ENCODE measurements at places on chromosomes 1 and 21. TPM values are rescaled to one million over a fixed set of nuclear protein-coding genes. Genes with fewer than 3 reads are reported as not detected.

Gene OPRD1
- polyA plus RNA-seq, result not detected

GRCh38 chr1:242452573-242452972 is 71.9 kb downstream of the PLD5 start:
- DNase-seq, result no peak

Gene DNAI4
- polyA plus RNA-seq, result 16.0 TPM

- no peak for DNase-seq
These were observed 128.9 kb downstream of the SIK1 start for GRCh38 chr21:43297989-43298388.

- no peak for DNase-seq
These were observed 45.8 kb downstream of the TTC39A start for GRCh38 chr1:51284487-51284954.

Gene GTF2B
- polyA plus RNA-seq, result 24.0 TPM

Gene RABGAP1L
- 26.8 TPM for polyA plus RNA-seq

Gene HHAT
- 0.46 TPM for polyA plus RNA-seq

- no peak for DNase-seq
These were observed 130.1 kb downstream of the HMCN1 start for GRCh38 chr1:185864331-185864730.

Gene OR2AK2
- polyA plus RNA-seq, result not detected

- DNase-seq, result no peak
These were observed 24.0 kb downstream of the WDR4 start for GRCh38 chr21:42855171-42855936.

DNA sequence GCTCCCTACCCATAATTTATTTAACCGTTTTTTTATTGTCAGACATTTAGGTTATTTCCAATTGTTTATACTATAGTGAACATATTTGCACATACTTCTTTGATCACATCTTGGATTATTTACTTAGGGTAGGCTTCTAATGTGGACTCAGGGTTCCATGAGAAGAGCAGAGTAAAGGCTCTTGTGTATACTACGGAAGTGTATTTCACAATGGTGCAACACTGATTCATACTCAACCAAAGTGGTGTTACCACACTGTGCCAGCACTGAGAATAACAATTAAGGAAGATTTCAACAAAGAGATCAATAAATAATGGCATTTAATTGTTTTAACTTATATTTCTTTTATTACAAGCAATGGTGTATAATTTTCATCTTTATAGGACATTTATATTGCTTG is 251.2 kb downstream of the ZNF326 start:
- DNase-seq, result no peak

GRCh38 chr1:228338521-228339051 is 68.0 kb downstream of the TRIM11 start:
- peak; percentile 54 for DNase-seq

GRCh38 chr1:27255136-27255535 is 20.7 kb downstream of the WDTC1 start:
- no peak for DNase-seq

GRCh38 chr1:235873045-235873444 is 6.3 kb upstream of the LYST start:
- no peak for DNase-seq

DNA sequence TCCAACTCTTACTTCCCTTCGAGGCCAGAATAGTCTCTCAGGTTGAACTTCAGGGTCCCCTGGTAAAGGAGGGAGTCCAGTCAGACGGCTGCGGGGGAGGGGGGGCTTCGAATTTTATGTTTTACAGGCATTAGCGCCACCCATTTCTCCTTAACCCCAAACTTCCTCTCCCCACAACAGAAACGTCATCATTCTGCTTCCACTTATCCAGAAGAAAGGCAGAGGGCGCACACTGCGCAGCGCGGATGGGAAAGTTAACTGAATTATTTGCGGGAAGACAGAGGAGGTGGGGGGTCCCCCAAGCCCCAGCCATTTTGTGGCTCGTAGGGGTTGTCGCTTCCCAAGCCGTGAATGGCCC is 529 bp upstream of the PRMT2 start:
- DNase-seq, result peak; percentile 90

- DNase-seq, result peak; percentile 82
These were observed 145.0 kb upstream of the DUSP10 start for GRCh38 chr1:221886743-221887414.

Gene ADORA1
- polyA plus RNA-seq, result 0.92 TPM

GRCh38 chr1:160862203-160863060 is at the start of gene CD244:
TSS of gene CD244 (minus strand) at chr1:160862887. CDS start at chr1:160862677, 210 bp downstream.
- no peak for DNase-seq

Gene SHISAL2A
- not detected for polyA plus RNA-seq

GRCh38 chr1:234545517-234546386 is 64.2 kb downstream of the IRF2BP2 start:
- peak; percentile 55 for DNase-seq

Gene KCNH1
- not detected for polyA plus RNA-seq

GRCh38 chr1:232271299-232271698 is 358.6 kb downstream of the SIPA1L2 start:
- DNase-seq, result no peak

DNA sequence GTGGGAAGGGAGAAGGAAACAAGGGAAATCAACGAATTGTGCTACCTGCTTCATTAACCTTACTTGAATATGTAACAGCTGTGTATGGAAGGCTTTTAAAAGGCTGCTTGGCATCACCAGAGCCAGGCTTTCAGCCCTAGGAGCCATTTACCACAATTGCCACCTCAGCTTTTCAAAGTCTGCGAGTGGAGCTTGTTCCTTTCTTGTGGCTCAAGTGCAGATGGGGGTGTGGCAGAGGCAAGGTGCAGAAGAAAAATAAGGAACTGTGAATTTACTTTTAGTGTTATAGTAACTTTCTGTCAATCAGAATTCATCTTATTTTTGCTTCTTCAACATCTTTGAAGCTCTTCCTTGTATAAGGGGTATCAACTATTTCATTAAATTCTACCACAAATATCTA is 17.6 kb downstream of the CLCA2 start:
- no peak for DNase-seq

Gene C8A
- not detected for polyA plus RNA-seq

Gene PLA2G2F
- not detected for polyA plus RNA-seq

GRCh38 chr1:44775930-44776729 is 790 bp downstream of the RPS8 start:
- DNase-seq, result no peak

GRCh38 chr21:44525391-44526095 is 14.5 kb downstream of the KRTAP10-1 start:
- DNase-seq, result peak; percentile 63

- no peak for DNase-seq
These were observed 27.7 kb downstream of the NEK7 start for GRCh38 chr1:198184516-198184915.

DNA sequence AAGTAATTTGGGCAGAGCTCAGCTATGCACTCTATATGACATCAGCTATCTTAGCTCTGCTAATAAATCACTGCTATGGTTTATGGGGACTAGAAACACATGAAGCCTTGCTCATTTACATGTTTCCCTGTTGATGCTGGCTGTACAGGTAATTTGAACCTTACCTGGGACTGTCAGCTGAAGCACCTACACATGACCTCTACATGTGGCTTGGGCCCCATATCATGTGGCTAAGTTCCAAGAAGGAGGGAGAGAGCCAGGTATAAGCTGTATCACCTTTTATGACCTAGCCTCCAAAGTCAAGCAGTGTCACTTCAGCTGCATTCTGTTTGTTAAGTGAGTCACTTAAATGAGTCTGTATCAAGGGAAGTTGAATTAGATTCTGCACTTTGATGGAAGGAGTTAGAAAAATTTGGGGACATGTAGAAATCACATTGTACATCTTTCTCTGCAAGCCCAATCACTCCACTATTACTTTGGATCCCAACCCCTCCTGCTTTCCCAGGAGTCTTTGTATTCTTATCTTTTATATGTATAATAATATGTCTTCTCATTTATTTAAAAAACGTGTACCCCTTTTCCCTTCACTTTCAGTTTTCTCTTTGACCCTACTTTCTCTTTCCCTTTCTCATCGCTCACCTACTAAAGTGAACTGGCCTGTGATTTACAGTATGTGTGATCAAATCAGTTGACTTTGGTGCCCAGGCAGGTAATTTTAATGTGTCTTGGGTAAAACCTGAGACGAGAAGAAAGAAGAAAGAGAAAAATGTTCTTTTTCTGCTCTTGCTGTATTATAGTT is 53.4 kb upstream of the PRKACB start:
- no peak for DNase-seq

Gene SLC45A1
- polyA plus RNA-seq, result not detected

DNA sequence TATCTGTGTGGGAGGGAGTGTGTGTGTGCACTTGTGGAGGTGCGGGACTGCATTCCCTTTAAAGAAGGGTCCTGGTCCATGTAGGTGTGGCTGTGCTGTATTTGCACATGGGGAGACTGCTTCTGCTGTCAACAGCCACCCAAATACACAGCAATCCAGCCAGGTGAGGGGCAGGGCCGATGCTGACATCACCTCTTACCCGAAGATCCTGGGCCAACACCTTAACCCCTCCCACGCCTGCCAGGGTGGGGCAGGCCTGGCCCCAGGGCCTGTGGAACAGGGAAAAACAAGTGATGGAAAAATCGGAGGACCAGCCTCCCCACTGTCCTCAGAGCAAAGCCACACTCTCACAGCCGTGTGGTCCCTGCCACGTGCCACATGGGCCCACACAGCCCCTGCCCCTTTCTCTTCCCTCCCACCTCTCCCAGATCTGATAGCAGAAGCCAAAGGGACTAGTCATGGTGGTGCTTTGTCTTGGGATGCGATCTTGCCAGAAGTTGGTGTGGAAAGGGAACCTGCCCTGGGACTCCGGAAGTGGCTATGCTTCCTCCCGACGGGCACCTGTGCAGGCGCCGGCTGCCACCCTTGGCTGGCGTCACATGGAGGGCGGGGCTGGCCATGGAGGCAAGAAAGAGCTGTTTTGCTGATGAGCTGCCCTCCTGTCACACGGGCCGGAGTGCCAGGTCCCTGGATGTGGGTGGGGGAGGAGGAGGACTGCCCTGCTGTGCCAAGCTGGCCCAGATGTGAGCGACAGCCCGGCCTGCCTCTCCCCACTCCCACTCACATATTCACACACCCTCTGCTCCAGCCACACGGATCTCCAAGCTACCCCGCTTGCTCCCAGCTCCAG is 7.8 kb upstream of the CASZ1 start:
- no peak for DNase-seq

Gene LSM10
- 50.5 TPM for polyA plus RNA-seq

DNA sequence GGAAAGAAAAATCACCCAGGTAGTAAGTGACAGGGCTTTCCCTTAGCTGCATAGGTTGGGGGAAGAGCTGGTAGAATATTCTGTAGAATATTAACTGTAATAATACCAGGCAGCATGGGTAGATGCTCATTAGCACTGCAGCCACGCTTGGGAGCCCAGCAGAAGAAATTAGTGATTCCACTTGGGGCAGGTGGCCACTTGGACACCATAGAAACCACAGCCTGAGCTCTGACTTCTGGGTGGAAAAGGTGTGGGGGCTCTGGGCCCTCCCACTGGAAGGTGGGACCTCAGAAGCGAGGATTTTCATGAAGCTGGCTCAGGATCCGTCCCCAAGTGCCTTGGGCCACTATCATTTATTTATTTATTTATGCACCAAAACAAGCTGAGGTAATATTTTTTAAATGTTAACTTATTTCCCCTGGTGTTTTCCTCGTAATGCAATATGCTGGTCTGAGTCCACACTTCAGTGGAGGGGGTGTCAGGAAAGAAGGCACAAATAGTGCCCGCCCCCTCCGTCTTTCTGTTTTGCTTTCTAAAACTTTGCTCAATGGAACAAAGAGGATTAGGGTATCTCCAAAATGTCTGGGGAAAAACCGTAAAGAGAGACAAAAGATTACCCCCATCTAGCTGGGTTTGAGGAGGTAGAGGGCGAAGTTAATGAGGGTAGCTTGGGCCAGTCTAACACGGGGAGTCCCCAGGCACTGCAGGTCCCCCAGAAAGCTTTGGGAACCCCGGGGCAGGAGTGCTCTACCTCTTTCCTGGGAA is 75.2 kb upstream of the GADD45A start:
- DNase-seq, result no peak

GRCh38 chr1:62897788-62898187 is 113.9 kb downstream of the ATG4C start:
- no peak for DNase-seq

Measured in sigmoid colon (tissue), 7 donors.